ENCODE measurements at places on chromosomes 11 and 22.

GRCh38 chr11:128499613-128500253 is 87.6 kb downstream of the ETS1 start:
- no peak for DNase-seq

DNA sequence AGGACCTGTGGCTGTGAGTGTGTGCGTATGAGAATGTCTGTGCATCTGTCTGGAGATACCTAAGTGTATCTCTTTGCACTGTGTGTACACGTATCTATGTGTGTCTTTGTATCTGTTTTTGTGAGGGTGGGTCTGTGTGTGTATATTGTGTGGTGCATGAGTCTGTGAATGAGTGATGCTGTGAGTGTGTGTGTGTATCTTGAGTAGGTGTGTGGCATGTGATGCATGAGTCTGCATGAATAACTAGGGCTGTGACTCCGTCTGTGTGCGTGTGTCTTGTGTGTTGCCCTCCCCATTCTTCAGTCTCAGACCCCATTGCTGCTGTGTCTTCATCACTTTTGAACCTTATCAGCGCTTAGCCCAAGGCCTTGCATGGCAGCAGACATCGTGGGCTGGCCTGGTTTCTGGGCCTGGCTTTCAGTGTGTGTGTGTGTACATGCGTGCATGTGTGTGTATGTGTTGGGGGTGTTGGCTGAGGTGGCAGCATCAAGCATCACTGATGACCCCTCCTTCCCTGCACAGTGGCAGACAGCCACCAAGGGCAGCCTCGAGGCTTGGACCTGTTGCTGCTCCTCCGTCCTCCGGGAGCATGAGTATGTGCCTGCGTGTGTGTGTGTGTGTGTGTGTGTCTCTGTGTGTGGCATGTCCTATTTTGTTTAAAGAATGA is 1.4 kb downstream of the SGSM1 start:
- DNase-seq: no peak

- no peak for DNase-seq
Observed at GRCh38 chr11:40170078-40170477, 1289.4 kb downstream of the LRRC4C start.

DNA sequence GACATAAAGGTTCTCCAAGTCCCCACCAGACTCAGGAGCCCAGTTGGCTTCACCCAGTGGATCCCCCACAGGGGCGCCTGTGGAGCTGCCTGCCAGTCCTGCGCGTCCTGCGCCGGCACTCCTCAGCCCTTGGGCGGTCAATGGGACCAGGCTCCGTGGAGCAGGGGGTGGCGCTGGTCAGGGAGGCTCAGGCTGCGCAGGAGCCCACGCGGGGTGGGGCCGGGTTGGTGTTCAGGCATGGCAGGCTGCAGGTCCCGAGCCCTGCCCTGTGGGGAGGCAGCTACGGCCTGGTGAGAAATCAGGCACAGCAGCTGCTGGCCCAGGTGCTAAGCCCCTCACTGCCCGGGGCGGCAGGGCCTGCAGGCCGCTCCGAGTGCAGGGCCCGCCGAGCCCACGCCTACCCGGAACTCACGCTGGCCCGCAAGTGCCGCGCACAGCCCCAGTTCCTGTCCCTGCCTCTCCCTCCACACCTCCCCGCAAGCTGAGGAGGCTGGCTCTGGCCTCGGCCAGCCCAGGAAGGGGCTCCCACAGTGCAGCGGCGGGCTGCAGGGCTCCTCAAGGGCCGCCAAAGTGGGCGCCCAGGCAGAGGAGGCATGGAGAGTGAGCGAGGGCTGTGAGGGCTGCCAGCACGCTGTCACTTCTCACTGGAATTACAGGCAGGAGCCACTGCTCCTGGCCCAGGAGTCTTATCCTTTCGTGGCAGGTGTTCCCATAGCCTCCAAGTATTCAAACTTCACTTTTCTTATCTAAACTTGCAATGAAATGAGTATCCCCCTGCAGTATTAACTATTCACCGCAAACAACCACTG is 22.8 kb upstream of the ZBTB44 start:
- no peak for DNase-seq

DNA sequence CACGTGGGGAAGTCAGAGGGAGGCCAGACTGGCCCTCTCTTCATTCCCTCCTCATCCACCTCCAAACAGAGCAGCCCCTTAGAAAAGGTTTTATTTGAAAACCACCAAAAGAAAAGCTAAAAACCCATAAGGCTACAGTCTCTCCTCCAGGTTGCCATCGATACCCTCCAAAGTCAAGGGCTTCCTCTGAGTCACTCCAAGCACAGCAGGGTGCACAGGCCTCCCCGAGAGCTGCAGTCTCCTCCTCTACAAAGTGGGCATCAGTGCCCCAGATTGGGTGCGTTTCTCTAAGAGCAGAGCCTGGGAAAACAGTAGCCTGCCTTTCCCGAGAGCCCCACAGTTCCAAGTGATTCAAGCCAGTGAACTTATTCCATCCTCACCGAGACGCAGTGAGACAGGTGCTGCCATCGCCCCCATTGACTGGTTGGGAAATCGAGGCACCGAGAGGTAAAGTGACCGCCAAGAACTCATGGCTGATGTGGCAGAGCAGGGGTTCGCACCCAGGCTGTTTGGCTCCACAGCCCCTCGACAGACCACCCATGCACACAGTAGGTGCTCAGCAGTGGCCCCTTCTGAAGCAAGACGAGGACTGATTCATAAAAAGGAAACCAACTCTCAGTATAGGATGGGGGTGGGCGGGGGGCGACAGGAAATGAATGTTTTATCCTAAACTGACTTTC is 91.7 kb upstream of the SHISAL1 start:
- DNase-seq: no peak

DNA sequence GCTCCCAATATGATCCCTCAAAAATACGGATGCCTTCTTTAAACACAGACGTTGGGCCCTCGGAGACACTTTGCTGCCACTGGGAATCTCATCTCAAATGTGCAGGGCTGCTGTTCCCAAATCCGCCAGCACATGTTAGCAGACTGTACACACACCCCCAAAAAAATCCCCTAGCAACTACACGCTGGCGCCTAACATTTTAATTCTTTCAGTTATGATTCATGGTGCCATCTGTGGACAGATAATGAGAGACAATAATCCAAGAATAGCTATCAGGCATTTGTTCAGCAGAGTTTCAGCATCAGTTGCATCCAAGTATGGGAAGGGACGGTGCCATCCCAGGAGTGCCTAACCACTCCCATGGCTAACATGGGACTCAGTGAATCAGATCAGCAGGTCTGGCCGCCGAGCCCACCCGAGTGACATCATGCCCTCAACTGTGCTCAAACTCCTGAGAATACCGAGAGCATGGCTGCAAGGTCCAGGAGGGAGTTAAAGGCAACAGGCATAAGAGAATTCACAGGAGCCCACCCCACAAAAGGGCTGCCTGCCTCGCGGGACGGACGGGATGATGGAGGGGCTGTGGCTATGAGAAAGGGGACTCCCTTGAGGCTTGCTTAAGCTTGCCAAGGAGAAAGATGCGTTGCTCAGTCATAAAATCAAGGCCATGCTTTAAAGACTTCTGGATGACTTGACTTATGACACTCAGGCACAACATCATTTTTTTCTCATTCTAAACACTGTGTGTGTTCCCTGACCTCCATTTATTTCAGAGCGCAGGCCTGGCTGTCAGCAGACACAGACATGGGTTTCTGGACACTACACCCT is 337.0 kb downstream of the SHANK2 start:
- DNase-seq: no peak

DNA sequence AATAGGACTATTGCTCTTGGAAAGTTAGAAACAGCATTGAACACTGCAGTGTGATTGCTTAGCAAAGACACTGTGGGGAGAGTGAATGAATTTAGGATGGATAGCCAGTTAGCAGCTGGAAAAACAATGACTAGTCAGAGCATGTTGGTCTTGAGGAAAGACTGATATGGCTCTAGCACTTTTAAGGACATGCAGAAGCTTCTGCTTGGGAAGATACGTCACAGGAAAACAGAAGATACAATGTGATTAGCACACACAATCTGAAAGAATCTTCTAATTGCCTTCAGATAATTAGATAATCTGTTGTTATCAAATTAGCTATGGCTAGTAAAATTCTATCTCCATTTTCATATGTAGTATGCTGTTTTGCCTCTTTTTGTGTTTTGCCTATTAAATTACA is 530.7 kb upstream of the CHORDC1 start:
- no peak for DNase-seq

DNA sequence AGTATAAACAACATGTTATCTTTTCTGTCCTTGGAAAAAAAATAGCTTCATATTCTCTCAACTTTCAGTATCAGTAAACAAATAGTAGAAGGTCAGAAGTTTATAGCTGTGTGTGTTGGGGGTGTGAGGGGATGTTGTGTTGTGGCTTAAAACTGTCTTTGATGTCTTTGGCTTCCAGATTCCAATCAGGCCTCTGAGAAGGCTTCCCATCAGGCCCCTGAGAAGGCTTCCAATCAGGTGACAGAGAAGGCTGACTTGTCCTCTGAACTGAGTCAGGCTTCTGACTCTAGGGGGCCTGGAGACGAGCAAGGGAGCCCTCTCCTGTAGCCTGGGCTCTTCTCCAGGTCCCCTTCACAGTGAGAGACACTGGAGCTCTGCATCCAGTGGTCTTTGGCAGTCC is 9.3 kb downstream of the MTFP1 start:
- no peak for DNase-seq

DNA sequence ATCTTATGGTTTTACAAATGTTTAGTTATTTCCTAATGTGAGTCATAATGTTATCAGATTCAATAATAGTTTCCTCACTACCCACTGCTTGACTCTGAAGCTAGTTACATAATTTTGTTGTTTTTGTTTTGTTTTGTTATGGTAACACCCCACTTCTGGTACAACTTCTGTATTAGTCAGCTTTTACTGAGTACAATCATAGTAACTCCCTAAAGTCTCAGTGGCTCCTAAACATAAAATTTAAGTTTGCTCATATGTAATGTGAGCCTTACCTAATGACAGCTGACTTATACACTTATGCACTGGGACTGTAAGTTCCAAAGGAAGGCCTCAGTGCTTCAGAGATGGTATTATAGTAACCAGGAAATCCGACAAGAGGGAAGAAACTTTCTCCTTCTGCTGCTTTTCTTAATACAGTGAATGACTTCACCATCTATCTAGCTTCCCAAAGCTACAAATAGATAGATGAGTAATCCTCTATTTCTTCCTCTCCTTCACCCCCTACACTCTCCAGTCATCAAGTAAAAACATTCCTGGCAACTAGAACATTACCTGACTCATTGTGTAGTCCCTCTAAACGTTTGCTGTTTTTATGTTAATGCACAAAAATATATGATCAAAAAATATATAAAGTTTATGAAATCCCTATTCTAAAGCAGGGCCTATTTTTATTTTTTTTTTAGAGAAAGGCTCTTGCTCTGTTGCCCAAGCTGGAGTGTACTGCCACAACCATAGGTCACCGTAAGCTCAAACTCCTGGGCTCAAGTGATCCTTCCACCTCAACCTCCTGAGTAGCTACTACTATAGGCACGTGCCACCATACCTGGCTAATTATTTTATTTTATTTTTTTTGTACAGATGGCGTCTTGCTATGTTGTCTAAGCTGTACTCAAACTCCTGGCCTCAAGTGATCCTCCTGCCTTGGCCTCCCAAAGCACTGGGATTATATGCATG is 563.0 kb downstream of the SOX6 start:
- DNase-seq: no peak

DNA sequence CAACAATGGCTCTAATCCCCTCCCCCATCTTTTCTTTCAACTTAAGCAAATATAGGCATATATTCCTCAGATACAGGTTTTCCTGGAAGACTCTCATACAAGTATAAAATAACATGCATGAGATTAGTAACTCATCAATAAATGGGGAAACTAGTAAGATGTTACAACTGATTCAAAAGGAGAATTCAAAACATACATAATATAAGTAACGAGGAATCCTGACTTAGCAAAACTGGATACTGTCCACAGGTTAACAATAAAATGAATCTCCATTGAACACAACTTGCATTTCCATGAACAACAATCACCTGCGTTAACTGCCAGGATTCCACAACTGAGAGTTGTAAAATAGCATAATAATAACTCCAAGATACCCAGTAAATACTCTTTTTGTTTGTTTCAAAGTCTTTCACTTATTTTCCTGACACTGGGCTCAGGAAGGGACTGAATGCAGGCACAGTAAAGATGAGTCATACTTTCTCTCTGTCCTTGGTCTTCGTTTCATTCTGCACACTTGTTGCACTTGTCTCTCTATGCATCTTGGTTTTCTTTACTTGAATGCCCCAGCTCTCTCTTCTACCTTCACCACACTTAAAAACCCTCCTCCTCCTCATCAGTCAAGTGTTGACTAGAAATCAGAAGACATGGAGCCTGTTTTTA is 8.1 kb downstream of the APIP start:
- DNase-seq: no peak

DNA sequence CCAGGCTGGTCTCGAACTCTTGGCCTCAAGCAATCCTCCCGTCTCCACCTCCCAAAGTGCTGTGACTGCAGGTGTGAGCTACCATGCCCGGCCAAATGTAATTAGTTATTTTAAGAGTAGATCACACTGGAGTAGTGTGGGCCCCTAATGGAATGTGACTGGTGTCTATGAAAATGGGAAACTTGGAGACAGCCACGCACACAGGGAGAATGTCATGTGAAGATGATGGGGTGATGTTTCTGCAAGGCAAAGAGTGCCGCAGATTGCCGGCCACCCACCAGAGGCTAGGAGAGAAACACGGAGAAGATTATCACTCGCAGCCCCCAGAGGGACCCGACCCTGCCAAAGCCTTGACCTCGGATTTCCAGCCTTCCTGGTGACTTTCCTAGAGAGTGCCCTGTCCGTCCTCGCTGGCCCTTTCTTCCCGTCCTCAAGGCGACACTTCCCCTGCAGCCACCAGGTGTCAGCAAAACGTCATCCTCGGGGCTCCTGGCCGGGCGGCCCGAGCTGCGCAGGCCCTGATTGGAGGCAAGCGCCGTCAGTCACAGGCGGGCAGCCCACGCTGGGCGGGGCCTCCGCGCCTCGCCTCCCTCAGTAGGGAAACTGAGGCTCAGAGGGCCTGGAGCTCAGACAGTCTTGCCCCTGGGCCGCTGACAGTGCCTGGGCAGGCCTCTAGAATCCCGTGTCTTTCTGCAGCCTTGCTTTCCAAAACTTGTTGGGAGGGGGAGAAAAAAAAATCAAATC is 16.3 kb downstream of the CRYBB2 start:
- peak; percentile 100 for DNase-seq

- no peak for DNase-seq
Observed at GRCh38 chr22:38948181-38948940, 9.0 kb upstream of the APOBEC3A start.

GRCh38 chr11:27208846-27209245 is 154.2 kb downstream of the CCDC34 start:
- DNase-seq: no peak

DNA sequence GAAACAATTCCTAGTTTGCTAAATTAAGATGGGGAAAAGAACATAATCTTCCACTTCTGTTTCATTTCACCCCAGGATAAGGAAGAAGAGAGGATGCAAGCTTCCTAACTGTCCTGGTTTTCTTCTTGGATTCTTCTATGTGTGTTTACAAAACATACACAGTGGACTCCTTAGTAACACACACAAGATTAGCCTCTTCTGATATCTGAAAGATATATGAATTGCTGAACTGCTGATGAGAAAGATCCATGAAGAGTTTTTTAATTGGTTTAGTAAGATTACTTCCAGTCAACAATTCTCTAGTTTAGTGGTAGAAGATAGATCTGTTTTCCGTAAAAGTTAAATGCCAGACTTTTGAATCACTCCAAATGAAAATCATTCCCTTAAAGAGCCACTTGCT is 86.8 kb downstream of the WT1 start:
- no peak for DNase-seq

- no peak for DNase-seq
Observed at GRCh38 chr11:68784653-68785052, 33.3 kb upstream of the TESMIN start.

GRCh38 chr11:70739811-70740487 is 341.6 kb downstream of the CTTN start:
- no peak for DNase-seq
